ENCODE measurements at places on chromosomes 6 and 20. TPM values are rescaled to one million over a fixed set of nuclear protein-coding genes. Genes with fewer than 3 reads are reported as not detected.

SGK2 gene
- 0.33 TPM for total RNA-seq

- peaks cover 23% of the 10 kb centered on the region for H3K4me1 ChIP-seq
- no peaks in the 10 kb centered on the region for H3K36me3 ChIP-seq
- no peak for DNase-seq
- no peak overlapping the region for H3K27ac ChIP-seq
- H3K4me3 ChIP-seq = no peak overlapping the region
Observed at GRCh38 chr6:163708466-163708865, 293.9 kb downstream of the QKI start.

DNA sequence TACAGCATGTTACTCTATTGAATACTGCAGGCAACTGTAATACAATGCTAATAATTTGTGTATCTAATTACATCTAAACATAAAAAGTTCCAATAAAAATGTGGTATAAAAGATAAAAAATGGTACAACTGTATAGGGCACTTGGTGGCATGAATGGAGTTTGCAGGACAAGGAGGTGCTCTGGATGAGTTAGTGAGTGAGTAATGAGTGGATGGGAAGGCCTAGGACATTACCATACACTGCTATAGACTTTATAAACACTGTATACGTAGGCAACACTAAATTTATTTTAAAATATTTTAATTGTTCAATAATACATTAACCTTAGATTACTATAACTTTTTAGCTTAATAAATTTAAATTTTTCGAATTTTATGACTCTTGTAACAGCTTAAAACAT lies 579.6 kb upstream of the MAN1A1 start:
- H3K36me3 ChIP-seq = no peaks in the 10 kb centered on the region
- H3K27me3 ChIP-seq = no peaks in the 10 kb centered on the region
- DNase-seq = peak; percentile 17
- H3K4me1 ChIP-seq = no peaks in the 10 kb centered on the region
- H3K27ac ChIP-seq = no peak overlapping the region

GRCh38 chr6:161111261-161111660 lies 119.7 kb downstream of the MAP3K4 start:
- DNase-seq = no peak
- H3K4me1 ChIP-seq = no peaks in the 10 kb centered on the region
- H3K27ac ChIP-seq = no peak overlapping the region
- H3K27me3 ChIP-seq = no peaks in the 10 kb centered on the region

PRL gene
- total RNA-seq = not detected

LST1 gene
- not detected for total RNA-seq

LTB gene
- total RNA-seq = 0.37 TPM

DNA sequence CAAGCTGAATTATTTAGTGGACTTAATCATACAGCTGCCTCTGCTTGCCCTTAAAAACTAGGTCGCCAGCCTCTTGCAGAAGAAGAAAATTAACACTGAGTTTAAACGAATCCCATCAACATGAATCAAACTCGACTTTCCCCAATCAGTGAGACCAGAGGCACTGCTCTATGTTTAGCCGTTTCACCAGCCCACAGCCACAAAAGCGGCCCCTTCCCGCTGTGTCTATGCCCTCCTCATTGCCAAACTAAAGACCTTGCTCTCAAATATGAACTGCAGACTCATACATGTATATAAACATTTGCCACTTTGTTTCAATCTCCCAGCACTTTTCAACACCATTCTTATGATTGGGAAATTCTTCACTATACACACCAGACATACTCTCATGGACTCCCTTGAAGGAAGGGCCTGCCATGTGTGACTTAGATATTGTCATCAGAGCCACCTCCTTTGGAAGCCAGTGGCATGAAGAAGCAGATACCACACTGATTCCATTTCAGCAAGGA lies 105.8 kb upstream of the ADGRF1 start:
- no peak overlapping the region for H3K27ac ChIP-seq
- H3K36me3 ChIP-seq = no peaks in the 10 kb centered on the region
- no peak for DNase-seq

DNA sequence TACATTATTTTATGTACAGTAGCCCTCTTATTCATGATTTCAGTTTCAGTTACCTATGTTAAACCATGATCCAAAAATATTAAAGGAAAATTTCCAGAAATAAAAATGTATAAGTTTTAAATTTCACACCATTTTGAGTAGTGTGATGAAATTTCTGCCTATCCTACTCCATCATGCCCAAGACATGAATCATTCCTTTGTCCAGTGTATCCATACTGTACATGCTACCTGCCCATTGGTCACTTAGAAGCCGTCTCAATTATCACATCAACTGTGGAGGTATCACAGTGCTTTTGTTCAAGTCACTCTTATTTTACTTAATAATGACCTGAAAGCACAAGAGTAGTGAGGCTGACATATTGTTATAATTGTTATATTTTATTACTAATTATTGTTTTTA lies 32.3 kb upstream of the PLCB4 start:
- no peaks in the 10 kb centered on the region for H3K27me3 ChIP-seq
- H3K4me1 ChIP-seq = no peaks in the 10 kb centered on the region
- DNase-seq = peak; percentile 46

FABP7 gene
- total RNA-seq = not detected

- H3K4me3 ChIP-seq = no peak overlapping the region
- DNase-seq = no peak
- no peaks in the 10 kb centered on the region for H3K36me3 ChIP-seq
- no peak overlapping the region for H3K27ac ChIP-seq
- peaks cover 9% of the 10 kb centered on the region for H3K27me3 ChIP-seq
- H3K4me1 ChIP-seq = peaks cover 22% of the 10 kb centered on the region
Observed at GRCh38 chr20:48615871-48616270, 211.9 kb downstream of the PREX1 start.

REM1 gene
- total RNA-seq = not detected

- peak overlapping the region; percentile 87 for H3K27ac ChIP-seq
- peaks cover 36% of the 10 kb centered on the region for H3K4me1 ChIP-seq
- H3K36me3 ChIP-seq = no peaks in the 10 kb centered on the region
- H3K27me3 ChIP-seq = no peaks in the 10 kb centered on the region
- DNase-seq = peak; percentile 60
Observed at GRCh38 chr6:129748901-129749748, 39.1 kb upstream of the ARHGAP18 start.
